Activated T-cell treated with anti-CD3 and anti-CD28 coated beads for 24 hours (primary cell): ENCODE measurements at places on chromosomes 4 and X.

GRCh38 chrX:69603566-69604194 is 12.2 kb upstream of the EDA start:
- DNase-seq = no peak

GRCh38 chrX:123201720-123202119 is 17.6 kb downstream of the GRIA3 start:
- no peak for DNase-seq

DNA sequence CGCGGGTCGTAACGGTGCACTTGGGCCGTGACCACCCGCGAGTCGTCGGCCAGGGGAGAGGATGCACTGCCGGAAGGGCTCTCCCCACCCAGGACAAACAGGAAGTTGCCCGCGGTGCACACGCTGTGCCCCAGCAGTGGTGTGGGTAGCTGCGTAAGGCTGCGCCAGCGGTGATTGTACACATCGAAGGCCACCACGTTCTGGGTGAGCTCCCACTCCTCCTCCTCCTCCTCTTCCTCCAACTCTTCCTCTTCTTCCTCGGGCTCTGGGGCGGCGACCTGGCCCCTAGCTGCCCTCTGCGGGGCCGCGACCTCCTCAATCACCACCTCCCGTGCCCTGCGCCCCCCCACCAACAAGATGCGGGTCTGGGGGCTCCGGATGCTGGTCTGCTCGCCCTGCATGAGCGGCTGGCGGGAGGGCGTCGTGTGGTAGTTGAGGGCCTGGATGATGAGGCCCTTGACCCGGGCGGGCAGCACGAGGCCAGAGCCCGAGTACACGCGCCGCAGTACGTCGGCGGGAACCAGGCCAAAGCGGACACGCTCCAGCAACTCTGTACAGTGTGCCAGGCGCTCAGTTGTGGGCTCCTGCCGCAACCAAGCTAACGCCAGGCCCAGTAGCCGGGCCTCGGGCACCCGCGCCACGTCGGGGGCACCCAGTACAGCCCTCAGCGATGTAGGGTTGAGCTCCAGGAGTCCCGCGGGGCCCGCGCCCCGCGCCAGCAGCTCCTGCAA is 1.4 kb downstream of the KLHL34 start:
- no peak for DNase-seq

DNA sequence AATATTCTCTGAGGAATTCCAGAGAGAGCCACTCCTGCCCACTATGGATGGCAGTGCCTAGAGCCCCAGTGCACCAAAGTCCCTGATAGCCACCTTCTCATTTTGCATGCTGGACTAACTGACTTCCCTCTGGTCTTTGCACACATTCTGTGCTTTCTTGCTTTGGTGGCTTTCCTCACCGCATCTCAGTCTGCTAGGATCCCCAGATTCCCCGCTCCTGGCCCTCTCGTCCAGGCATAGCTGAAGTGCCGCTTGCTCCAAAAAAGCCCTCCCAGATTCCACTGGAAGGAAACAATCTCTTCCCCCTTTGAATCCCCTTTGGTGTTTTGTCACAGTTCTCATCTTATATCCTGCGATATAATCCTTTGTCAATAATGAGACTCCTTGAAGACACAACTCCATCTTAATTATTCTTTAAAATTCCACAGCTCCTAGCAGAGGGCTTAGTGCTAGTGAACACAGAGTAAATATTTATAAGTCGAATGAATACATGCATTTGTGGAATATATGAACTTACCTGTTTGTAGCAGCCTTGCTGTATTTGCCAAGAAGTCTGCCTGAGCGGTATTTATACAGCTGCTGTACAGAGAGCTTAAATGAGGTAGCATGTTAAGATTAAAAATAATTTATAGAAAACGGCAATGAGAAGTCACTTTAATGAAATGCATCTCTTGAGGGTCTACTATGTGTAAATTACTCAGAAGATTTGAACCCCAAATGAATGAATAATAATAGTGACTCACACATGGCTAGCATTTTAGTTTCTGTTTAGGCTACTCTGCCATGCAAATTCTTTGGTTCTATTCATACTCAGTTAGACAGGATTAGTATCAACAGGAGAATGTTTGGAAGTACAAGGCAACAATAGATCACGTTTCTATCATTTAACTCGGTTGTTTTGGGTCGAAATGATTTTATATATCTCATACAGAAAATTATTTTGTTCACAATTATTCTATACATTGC is 421.9 kb upstream of the TENM3 start:
- no peak for DNase-seq

GRCh38 chr4:13782231-13782630 is 154.7 kb upstream of the BOD1L1 start:
- DNase-seq = no peak
